ENCODE measurements at places on chromosomes 2 and 18.

GRCh38 chr2:12709207-12709522, 7.6 kb upstream of the TRIB2 start:
- DNase-seq = no peak

DNA sequence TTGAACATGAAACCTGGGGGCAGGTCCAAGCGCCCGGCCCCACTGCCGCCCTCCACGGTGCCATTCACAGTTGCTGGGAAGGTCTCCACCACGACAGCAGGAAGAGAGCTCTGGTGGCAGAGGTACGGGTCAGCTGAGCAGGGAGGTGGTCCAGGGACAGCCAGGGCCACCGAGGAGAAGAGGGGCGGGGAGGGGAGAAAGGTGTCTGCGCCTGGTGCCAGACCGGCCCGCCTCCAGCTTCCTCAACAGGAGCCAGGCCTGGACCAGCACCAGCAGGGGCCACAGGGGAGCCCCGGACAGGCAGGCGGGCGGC, 56.2 kb downstream of the BIN1 start:
- DNase-seq = no peak

- no peak for DNase-seq
These were observed 20.5 kb downstream of the KIAA1328 start for GRCh38 chr18:36849288-36850006.

- no peak for DNase-seq
These were observed 4.7 kb downstream of the CD302 start for GRCh38 chr2:159793326-159793725.

DNA sequence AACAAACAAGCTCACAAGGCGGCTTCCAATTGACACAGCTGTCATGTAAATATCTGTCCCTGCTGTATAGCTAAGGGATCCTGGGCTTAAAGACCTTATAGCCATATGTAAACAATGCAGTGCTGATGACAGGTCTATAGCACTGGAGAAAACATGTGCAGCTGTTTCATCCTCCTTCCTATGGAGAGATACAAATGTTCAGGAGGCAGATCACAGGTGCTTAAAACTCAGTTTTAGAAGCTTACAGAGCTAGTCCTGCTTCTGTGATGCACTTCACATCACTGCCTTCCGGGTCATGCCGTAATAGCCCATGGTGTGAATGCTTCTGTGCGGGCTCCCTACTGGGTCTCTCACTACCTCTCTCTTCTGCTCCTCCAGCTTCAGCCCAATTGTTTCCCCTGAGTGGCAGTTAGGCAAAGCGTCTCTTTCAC, 262.4 kb upstream of the CHST9 start:
- DNase-seq = no peak

DNA sequence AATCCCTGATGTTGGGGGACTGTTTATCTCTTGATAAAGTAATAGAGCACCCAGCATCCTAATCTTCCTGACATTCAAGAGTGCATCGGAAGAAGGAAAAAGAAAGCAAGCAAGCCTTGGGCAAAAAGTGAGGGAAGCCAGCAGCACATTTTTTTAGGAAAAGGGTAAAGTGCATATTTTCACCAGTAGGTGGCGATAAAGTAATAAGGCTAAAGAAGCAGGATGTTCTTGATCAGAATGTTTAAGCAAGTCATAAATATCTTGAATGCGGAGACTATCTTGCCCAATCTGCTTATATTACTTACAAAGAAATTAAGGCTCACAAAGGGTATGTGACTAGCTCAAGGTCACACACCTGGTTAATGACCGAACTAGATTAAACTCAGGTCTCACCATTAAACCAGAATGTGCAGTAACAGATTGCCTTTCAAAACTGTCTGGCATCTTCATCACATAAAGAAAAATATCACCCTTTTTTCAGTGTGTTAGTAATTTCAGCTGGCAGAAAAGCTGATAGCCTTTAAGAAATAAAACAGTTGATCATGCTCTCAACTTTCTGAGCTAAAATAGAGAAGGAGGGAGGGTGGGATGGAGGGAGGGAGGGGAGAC, 83.8 kb downstream of the VIT start:
- no peak for DNase-seq

Measured in activated CD4-positive, CD25-positive, alpha-beta regulatory T cell treated with anti-CD3 and anti-CD28 coated beads, Interleukin-2, amount 50 U/mL, for 16 hours (primary cell).